ENCODE measurements at places on chromosomes 6 and 20. TPM values are rescaled to one million over a fixed set of nuclear protein-coding genes. Genes with fewer than 3 reads are reported as not detected.

- no peak for DNase-seq
Observed at GRCh38 chr6:151916075-151916474, 108.6 kb downstream of the ESR1 start.

DNA sequence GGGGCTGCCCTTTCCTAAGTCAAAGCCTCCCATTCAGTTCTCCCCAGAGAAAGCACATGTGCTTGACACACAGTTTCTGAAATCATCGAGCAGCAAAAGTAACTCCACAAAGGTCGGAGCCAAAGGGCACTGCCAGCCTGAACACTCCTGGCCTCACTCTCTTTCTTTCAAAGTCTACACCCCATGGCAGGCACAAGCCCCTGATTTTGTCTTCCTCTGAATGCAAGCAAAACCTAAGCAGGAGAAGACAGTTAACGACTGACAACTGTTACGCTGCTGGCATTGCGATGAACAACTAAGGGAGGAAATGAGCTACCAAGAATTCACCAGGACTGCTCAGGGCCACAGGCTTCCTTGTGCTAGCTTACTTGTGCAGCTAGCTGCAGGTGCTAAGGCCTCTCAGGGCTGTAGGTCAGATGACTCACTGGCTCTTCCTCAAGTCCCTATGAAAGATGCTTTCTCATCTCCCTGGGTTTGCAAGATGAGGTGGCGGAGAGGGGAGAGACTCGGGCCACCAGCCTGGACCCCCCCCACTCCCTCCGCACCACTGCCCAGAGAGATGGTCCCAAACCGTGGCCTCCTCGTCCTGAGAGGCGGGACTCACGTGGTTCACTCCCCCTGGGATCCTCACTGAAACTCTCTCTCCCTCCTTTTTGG lies 208.2 kb downstream of the DLL1 start:
- no peak for DNase-seq

DNA sequence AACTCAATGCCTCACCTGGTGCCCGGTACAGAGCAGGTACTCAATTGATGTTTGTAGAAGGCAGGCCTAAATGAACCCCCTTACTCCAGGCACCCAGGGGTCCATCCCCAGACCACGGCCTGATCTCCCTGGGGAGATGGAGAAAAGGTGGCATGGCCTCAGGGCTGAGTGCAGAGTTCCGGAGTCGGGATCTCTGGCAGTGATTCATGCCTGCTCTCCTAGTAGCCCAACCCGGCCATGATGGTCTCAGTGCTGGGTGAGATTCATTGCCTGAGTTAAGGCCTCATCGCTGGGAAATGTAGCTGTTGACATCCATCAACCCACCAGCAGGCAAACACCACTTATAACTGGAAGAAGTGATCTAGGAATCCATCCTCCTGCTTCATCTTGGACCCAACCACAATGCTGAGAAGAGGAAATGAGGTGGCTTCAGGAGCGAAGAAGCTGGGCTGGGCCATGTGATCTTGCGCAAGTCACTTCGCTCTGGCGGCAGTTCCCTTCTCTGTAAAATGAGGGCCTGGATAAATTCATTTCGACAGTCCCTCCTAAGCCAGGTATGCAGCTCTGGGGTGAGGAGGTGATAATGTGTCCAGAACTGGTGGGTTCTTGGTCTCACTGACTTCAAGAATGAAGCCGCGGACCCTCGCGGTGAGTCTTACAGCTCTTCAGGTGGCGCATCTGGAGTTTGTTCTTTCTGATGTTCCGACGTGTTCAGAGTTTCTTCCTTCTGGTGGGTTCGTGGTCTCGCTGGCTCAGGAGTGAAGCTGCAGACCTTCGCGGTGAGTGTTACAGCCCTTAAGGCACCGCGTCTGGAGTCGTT lies 24.7 kb downstream of the ETV7 start:
- DNase-seq, result no peak

DNA sequence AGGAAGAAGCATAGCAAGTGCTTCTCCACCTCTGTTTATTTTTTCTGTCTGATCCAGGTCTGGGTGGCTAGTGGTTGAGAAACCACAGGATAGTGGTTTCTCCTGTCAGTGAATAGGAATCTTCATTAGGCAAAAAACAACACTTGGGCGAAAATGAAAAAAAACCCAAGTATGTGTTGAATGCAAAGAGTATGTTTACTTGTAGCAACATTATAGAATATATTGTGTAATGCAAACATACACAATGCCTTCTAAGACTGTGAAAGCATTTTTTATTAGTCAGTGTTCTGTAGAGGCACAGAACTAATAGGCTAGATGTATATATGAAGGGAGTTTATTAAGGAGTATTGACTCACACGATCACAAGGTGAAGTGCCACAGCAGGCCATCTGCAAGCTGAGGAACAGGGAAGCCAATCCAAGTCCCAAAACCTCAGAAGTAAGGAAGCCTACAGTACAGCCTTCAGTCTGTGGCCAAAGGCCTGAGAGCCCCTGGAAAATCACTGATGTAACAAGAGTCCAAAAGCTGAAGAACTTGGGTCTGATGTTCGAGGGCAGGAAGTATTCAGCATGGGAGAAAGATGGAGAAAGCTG lies 111.1 kb downstream of the UST start:
- no peak for DNase-seq

- DNase-seq, result no peak
Observed at GRCh38 chr6:42440027-42440426, 11.7 kb downstream of the TRERF1 start.

DNA sequence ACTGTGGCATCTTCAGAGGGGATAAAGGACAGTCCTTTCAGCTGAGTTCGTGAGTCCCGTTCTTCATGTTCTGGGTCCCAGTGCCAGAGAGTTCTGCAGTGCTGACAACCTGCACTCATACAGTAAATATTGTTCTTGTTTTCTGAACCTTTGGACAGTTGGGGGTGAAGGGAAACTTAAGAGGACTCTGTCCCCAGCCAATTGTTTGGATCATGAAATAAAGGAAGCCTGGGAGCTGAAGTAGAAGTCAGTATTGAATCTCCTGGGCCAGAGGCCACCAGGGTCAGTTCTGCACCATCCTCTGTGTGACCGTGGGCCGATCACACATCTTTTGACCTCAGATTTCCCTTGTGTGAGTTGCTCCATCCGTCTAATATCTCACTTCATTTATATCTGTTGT lies 3.2 kb downstream of the SLC2A12 start:
- DNase-seq, result no peak

GRCh38 chr6:45132658-45133294 lies 195.4 kb upstream of the RUNX2 start:
- no peak for DNase-seq

- DNase-seq, result no peak
Observed at GRCh38 chr20:47568019-47568418, 66.3 kb downstream of the NCOA3 start.

DNA sequence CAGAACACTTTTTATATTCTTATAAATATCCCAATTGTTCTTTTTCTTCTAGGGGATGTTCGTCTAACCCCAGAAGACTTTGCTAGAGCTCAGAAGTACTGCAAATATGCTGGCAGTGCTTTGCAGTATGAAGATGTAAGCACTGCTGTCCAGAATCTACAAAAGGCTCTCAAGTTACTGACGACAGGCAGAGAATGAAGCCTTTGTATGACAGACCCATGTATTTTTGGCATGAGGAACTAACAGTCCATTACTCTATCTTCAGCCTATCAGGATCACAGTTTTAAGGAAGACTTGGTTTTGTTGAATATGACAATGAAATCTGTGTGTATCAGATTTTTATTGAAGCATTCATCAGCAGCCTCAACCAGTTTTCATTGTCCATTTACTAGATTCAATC lies 71.4 kb downstream of the VTA1 start:
- DNase-seq, result no peak

DNA sequence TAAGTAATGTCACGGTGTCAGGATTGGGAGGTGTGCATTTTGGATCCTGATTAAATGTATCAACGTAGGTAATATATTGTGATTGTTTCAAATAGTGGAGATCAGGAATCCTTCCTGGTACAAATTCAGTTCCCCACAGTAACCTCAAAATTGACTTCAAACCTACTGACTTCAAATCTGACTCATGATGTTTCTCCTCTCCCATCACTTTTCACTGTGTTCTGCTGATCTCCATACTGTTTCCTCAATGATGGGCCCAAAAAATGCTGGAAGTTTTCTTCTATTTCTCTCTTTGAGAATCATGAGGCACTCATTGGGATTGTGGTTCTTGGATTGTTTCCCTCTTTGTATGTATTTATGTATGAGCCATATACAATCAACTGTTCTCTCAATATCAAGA lies 35.9 kb downstream of the LAMA2 start:
- no peak for DNase-seq

DNA sequence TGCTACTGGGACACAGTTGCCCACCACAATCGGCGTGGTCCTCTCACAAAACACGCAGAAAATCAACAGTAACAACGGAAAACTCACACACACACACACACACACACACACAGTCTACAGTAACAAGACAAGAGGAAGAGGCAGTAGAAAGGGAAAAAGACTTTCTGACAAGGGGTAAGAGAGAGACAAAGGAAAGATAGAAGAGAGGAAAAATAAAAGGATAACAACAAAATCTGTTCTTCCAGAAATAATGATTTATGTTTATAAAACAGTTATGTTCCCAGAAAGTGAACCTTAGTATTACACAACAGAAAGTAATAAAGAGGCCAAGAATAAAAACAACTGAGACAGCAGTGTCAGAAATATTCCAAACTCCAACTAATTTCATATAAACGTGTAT lies 2.9 kb downstream of the RANBP9 start:
- DNase-seq, result no peak

DNA sequence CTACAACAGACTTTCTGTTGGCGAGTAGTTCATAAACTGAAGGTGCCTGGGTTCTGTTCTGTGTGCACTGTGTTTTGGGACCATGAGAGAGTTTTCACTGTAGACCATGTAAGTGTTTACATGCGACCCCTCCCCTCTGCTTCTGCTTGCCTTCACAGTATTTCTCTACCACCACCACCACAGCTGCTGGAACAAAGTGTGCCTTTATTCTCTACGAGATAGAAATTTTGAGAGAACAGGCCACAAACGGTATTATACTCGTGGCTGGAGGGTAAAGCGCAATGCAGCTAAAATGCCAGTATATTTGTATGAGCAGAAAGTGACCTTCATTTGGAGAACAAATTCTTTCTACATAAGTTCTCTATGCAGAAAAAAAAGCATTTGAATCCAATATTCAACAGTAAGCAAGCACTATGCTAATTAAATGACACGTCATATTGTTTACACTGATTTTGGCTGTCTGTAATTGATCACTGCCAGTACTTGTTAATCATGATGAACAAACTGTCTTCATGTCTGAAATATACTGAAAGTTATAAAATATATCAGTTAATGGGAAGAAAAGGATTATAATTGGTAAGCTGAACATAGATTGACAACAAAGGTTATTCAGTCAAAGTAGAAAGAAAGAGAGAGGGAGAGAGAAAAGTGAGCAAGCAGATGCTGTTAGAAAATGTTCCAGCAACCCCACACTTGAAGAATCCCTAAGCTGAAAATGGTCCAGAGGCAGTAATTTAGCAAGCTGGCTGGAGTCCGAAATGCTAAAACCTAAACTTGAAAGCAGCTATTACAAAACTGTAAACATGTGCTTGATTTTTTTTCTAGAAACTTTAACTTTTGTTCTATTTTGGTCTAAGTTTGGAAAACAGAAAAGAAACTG lies 8.8 kb downstream of the CLDN20 start:
- DNase-seq, result no peak

DNA sequence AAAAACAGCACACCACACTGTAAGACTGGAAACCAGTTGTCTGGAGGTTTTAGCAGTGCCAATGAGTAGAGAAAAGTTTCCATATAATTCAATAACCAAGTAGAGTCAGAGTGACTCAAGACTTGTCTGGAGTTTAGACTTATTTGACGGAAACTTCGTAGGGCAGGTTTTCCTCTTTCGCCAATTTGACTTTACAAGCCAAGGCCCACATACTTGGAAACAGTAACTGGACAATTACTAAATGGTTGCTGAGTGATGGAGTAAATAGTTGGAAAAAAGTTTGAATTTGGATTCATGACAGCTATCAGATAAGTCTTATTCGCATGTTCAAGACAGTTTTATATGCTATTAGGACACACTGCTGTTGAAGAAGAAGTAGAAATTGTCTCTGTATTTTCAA lies 48.1 kb upstream of the CTAGE9 start:
- no peak for DNase-seq

GRCh38 chr6:148345578-148345977 lies 2.9 kb downstream of the SASH1 start:
- DNase-seq, result no peak

DNA sequence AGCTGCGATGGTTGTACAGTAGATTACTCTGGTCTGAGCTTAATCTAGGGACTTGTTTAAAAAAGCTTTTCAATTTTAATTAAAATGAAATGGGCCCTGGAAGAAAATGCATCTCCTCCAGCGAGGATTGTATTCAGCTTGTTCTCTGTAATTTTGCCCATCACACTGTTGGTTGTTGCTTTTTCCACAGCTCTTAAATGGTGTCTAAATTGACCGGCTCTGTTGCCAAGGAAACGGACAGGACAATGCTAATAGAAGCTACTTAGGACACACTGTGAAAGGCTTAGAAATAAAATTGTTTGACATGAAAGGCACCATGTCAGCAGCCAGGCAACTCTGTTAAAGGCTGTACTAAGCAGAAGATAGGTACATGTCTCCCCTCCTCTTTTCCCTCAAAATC lies 116.7 kb upstream of the NRSN1 start:
- DNase-seq, result no peak

DNA sequence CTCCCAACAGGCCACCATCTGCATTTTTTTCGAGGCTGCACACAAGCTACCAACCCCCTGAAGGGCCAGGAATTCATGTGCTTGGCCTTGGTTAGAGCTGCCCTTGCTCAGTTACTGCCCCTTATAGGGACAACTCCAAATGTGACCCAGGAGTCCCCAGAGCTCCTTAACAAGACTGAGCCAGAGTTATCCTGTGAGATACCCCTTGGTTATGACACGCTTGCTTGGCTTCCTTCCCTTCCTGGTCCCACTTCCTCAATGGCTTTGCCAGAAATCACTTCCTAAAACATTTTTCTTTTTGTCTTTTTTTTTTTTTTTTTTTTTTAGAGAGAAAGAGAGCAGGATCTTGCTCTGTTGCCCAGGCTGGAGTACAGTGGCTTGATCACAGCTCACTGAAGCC lies 8.9 kb downstream of the TREM1 start:
- no peak for DNase-seq

DNA sequence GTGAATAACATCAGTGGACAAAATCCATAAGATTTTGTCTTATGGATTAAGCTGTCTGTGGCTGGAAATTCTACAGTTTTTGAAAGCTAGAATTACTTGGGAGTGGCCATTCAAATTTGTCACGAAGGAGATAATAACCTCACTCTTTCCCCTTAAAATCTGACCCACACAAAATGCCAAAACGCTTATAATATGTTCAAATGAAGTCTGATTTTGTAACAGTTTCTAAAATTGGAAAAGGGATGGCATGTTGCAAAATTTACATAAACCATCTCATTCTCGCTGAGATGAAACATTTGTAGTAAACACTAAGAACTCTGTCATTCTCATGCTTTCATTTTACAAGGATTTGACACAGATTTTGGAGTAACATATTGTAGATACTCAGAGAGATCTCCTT lies 112.7 kb downstream of the GJA1 start:
- DNase-seq, result no peak

RSPH9 gene
- not detected for total RNA-seq

SLC35D3 gene
- total RNA-seq, result 0.28 TPM

BICRAL gene
- 31.1 TPM for total RNA-seq

TPX2 gene
- total RNA-seq, result 2.2 TPM

ARMH2 gene
- 3.0 TPM for total RNA-seq

AIF1 gene
- total RNA-seq, result 17.9 TPM

SLC22A16 gene
- total RNA-seq, result not detected

Data from natural killer cell (primary cell).